ENCODE measurements at places on chromosomes 11 and 22. TPM values are rescaled to one million over a fixed set of nuclear protein-coding genes. Genes with fewer than 3 reads are reported as not detected.

GRCh38 chr11:75504501-75504900, 21.2 kb downstream of the GDPD5 start:
- no peak for DNase-seq

DNA sequence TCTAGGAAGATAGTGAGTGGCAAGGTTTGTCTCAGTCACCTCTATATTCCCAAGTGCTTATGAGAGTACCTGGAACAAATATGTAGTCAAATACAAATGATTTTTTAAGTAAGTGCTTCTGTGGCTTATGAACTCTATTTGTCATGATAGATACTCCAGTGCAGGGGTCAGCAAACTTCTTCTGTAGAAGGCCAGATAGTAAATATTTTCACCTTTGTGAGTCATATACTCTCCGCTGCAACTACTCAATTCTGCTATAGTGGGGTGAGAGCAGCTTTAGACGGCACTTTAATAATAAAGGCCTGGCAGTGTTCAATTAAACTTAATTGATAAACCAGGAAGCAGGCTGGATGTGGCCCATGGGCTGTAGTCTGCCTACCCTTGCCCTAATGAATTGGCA, 12.4 kb upstream of the CCDC34 start:
- DNase-seq = no peak

GRCh38 chr22:31118046-31118820, 4.5 kb upstream of the INPP5J start:
- no peak for DNase-seq

DNA sequence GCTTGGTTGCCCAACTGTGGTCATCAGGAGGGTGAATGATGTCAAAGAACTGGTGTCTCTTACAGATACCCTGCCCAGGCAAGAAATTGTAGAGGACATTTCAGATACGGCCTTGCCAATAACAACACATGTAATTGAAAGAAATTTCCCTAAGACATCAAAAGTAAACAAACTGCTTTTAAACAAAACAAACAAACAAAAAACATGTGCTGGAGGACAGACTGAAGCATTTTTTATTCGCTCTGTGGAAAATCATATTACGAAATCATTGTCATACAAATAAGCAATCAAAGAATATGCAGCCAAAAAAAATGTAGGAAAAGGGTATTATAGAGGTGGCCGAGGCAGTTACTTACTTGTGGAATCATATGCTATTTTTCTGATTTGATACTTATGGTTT, 52.1 kb upstream of the MYEOV start:
- no peak for DNase-seq

The APOBEC3G gene
- total RNA-seq = 5.5 TPM

- no peak for DNase-seq
These were observed 45.8 kb downstream of the ELFN2 start for GRCh38 chr22:37381489-37381888.

DNA sequence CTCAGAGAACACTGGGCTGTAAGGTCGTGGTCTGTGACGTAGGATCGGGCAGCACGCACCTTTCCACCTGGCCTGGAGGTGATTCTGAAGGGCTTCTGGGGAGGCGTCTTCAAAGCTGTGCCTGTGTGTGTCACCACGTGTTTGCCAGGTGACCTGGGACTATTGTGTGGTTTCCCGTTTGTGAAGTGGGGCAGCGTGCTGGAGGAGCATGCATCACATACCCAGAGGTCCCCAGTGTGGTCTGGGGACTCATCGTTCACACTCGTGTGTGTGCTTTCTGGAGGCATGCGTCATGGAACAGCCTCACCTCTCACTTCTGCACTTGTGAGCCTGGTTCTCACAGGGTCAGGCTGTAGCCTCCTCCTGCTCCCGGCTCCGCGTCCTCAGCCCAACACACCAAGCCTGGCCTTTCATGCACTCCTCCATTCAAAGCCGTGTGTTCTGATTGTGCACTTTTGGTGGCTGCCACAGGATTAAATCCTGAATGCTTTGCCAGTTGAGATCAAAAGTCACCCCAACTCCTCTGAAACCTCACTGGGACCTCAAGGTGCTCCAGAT, 106.3 kb downstream of the KCNQ1OT1 start:
- no peak for DNase-seq

DNA sequence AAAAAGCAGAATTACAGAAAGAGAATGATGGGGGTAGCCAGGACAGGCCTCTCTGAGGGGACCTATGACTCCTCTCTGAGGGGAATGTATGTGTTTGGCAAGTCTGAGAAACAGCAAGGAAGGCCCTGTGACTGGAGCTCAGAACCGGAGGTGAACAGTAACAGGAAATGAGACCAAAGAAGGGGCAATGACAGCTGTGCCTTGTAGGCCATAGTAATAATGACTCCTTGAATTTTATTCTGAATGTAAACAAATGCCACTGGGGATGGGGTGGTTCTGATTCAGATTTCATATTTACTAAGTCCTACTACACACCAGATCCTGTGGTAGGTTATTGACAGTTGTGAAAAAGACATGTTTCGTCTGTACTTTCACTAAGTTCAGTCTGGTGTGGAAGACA, 52.8 kb upstream of the APOA1 start:
- DNase-seq = no peak

DNA sequence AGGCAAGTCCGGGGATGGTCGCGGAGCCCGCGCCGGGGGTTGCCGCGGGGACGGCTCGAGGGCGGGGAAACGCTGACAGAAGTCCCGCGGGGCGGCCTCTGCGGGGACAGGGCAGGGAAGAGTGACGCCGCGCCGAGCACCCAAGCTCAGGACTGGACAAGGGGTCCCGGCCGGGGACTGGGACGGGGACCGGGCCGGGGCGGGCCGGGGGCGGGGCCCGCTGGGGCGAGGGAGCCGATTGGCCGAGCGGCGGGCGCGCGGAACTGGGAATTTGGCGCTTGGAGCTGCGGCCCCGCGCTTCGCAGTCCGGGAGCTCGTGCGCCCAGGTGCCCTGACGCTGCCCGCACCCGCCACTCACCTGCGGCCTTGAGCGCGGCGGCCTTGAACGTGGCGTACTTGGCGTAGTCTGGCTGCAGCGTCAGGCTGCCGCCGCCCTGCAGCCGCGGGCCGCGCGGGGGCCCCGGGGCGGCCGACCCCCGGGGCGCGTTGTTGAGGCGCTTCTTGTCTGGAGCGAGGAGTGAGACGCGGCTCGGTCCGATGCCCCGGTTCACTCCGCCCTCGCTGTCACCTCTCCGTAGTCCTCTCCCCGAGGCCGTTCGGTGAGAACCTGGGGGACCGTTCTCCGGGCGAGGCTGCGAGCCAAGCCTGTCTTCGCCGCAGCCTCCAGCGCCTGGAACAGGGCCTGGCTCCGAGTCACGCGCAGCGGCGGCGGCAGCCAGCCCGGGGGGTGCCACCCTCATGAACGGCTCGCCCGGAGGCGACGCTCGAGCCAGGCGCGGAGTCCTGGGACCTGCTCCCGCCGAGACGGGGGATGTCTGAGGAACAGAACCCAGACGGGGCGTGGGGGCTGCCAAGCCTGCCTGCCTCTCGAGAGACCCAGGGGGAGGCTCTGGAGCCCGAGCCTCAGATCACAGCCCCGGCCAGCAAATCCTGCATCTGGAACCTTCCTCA, 4.5 kb downstream of the SHISA8 start:
- no peak for DNase-seq

GRCh38 chr11:38498721-38499120, 1900.7 kb upstream of the RAG2 start:
- no peak for DNase-seq

DNA sequence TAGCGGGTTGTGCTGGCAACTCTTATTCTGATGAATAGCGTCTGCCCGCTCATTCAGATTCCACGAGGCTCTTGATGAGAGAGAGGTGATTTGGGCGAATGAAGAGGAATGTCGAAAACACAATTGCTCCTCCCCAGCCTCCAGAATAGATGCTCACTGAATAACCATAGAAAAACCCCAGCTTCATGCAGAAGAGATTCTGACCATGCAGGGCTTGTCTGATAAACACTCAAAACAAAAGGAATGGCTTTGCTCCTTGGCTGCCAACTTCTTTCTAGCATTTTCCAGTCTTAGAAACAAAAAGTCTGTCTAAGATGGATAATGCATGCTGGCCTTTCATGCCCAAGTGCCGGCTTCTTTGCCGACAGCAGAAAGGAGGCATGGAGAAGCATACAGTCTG, 569.5 kb downstream of the MN1 start:
- no peak for DNase-seq

DNA sequence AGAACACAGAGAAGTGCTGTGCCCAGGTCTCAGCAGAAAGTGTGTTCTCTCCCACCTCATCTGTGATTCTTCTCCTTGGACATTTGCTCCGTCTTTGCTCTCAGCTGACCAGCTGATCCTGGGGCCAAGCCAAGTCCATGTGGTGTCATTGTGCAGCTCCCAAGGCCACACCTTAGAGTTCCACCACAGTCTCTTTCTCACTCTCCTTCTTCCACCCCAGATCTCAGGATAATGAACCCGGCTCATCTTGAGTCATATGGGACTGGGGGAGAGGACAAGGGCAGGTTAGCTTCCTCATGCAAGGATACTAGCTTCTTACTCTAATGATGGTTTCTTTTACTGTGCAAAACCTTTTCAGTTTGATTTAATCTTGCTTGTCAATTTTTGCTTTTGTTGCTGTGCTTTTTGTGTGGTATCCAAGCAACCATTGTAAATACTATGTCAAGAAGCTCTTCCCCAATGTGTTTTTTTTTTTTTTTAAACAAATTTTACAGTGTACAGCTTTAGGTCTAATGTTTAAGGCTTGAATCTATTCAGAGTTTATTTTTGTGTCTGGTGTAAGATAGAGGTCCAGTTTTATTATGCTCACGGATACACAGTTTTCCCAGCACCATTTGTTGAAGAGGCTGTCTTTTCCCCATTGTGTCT, 75.0 kb upstream of the OR4B1 start:
- no peak for DNase-seq

GRCh38 chr11:60310407-60310998, 16.6 kb upstream of the MS4A6E start:
- DNase-seq = no peak

DNA sequence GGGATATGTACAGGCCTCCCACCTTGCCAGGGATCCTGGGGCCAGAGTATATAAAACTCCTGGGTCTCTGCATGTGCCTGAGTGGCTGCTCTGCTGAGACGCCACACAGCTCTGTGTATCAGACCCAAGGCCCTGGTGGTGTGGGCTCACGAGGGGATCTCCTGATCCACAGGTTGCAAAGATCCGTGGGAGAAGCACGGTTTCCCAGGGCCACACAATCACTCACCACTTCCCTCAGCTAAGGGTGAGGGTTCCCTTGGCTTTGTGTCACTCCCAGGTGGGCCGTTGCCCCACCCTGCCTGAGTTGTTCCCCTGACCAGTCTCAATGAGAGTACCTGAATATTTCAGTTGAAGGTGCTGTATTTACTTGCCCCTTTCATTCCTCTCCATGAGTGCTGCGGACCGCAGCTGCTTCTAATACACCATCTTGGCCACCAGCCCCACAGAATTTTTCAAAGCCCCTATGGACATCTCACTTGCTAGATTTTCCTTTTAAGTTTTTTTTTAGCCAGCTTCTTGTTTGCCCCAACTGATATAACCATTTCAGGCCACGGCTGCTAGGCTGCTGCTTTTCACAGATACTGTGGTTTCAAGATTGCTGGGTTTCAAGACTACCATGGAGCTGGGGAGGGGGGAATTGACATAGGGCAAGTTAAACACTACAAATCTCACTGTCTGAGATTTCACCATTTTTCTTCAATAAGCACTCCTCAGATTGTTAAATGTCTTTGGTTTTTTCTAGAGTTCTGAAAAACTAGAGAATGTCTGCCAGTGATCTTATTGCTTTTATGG, 13.7 kb upstream of the DEPDC7 start:
- DNase-seq = no peak

The FIBIN gene
- total RNA-seq = 8.9 TPM

The OR51B2 gene
- total RNA-seq = not detected

DNA sequence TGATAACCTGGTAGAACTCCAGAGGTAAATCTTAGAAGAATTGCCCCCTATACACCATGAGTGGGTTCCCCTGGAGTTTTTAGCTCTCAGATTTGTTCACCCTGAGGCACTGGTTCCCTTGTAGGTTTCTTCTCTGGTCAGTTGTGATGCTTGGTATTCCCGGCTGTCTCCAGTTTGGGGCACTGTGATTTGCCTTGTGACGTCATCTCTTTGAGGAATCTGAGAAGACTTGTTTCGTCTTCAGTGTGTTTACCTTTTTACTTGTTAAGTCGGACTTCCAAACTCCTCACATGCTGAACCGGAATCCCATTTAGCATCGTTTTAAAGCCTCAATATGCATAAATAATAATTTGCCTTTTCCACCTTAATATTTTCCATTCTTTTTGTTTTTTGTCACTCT, 54.4 kb downstream of the CECR2 start:
- no peak for DNase-seq

DNA sequence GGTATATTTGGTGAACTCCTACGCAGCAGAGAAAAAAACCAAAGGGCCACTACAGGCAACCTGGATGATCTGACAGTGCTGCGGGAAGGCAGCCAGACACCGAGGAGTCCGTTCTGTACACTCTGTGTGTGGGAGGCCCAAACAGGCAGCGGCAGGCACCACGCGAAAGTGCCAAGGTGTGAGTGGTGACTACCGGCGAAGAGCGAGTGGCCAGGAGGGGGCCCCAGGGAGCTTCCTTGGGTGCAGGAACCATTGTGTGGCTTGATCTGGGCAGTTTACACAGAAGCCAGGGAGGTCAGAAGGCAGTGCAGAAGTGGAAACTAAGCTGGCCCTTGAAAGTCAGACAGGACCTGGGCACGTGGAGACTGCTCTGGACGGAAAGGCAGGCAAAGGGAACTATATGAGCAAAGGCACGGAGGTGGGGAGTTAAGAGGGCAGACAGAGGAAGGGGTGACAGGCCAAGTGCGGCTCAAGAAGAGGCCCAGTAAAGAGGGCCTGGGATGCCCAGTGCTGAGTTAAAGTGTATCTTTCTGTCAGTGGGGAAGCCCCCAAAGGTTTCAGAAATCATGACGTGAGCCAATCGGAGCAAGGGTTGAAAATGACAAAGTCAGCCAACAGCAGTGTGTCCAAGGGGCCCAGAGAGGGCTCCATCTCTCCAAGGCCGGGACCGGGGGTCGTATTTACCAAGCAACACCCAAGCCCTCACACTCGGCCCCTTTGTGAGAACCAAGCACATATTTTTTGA, 10.6 kb downstream of the TMEM184B start:
- no peak for DNase-seq

- no peak for DNase-seq
These were observed 156.1 kb upstream of the NECTIN1 start for GRCh38 chr11:119885067-119885466.

GRCh38 chr11:12528487-12528886, 145.7 kb upstream of the TEAD1 start:
- no peak for DNase-seq

The POU2AF2 gene
- not detected for total RNA-seq

The C11orf71 gene
- 4.8 TPM for total RNA-seq

- no peak for DNase-seq
These were observed 200.6 kb upstream of the CTSC start for GRCh38 chr11:88538098-88538497.

GRCh38 chr11:30346068-30346688, 23.3 kb downstream of the ARL14EP start:
- DNase-seq = no peak

The EIF3F gene
- total RNA-seq = 152 TPM

GRCh38 chr11:67600324-67601029, 6.3 kb upstream of the NDUFV1 start:
- DNase-seq = no peak

All from omental fat pad (tissue), 4 donors.